ENCODE measurements at places on chromosomes 2 and 18. TPM values are rescaled to one million over a fixed set of nuclear protein-coding genes. Genes with fewer than 3 reads are reported as not detected.

The SMYD1 gene
- not detected for total RNA-seq

The ASNSD1 gene
- total RNA-seq = 43.2 TPM

The RAB27B gene
- total RNA-seq = not detected

The SULT1C4 gene
- not detected for total RNA-seq

The REEP1 gene
- total RNA-seq = 0.11 TPM

The GREB1L gene
- not detected for total RNA-seq

The SLC9A2 gene
- 0.80 TPM for total RNA-seq

GRCh38 chr2:191302459-191303139, 57.4 kb downstream of the MYO1B start:
- H3K36me3 ChIP-seq = no peaks in the 10 kb centered on the region
- no peak overlapping the region for H3K4me3 ChIP-seq
- no peaks in the 10 kb centered on the region for H3K4me1 ChIP-seq
- H3K27me3 ChIP-seq = no peaks in the 10 kb centered on the region

- H3K36me3 ChIP-seq = no peaks in the 10 kb centered on the region
- peak overlapping the region; percentile 96 for H3K27ac ChIP-seq
- DNase-seq = no peak
- H3K27me3 ChIP-seq = no peaks in the 10 kb centered on the region
Observed at GRCh38 chr2:126657148-126657635, 1.2 kb downstream of the GYPC start.

GRCh38 chr18:78895207-78896001, 84.2 kb upstream of the SALL3 start:
- H3K36me3 ChIP-seq = no peaks in the 10 kb centered on the region
- H3K4me1 ChIP-seq = no peaks in the 10 kb centered on the region
- H3K27ac ChIP-seq = no peak overlapping the region
- H3K4me3 ChIP-seq = no peak overlapping the region
- H3K27me3 ChIP-seq = no peaks in the 10 kb centered on the region

DNA sequence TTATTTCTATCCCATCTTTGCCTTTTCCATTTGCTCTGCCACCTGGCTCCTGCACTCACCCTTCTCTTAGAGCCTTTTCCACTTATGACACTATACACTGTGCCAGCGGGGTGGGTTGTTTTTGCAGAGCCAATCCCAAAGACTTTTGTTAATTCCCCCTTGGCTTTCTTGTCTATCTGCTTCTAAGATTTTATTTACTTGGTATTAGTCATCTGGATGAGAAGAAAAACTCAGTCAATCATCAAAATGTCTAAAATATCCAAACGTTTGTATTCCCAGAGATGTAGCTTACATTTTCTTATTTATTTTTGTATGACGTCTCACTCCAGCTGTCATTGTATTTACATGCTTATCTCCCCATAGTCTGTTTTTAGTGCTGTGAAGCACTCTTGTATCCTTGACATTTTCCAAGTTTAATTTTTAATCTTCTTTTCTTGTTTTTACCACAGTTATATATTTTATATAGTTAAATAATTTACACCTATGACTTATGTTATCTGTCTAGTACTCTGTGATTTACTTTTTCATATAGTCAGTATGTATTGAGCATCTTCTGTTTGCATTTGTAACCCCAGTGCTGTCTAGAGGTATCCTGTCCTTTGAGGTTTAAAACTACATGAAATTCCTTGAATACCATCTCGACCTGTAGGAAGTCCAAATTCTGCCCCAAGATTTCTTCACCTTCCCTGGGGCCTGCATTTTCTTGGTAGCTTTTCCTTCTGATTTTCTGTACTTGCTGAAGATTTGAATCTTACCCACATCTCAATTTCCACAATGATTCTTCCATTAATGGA, 55.1 kb downstream of the COL4A3 start:
- DNase-seq = no peak
- H3K36me3 ChIP-seq = no peaks in the 10 kb centered on the region
- no peaks in the 10 kb centered on the region for H3K4me1 ChIP-seq
- no peaks in the 10 kb centered on the region for H3K27me3 ChIP-seq
- no peak overlapping the region for H3K4me3 ChIP-seq

GRCh38 chr2:22290302-22290701, 1094.7 kb upstream of the KLHL29 start:
- H3K27ac ChIP-seq = no peak overlapping the region
- H3K27me3 ChIP-seq = no peaks in the 10 kb centered on the region
- no peaks in the 10 kb centered on the region for H3K4me1 ChIP-seq
- DNase-seq = no peak
- H3K36me3 ChIP-seq = no peaks in the 10 kb centered on the region
- H3K4me3 ChIP-seq = no peak overlapping the region

- no peak overlapping the region for H3K4me3 ChIP-seq
- H3K36me3 ChIP-seq = no peaks in the 10 kb centered on the region
- H3K4me1 ChIP-seq = peaks cover 74% of the 10 kb centered on the region
- no peak for DNase-seq
- H3K27ac ChIP-seq = no peak overlapping the region
Observed at GRCh38 chr18:13564579-13564978, 161.8 kb downstream of the FAM210A start.

DNA sequence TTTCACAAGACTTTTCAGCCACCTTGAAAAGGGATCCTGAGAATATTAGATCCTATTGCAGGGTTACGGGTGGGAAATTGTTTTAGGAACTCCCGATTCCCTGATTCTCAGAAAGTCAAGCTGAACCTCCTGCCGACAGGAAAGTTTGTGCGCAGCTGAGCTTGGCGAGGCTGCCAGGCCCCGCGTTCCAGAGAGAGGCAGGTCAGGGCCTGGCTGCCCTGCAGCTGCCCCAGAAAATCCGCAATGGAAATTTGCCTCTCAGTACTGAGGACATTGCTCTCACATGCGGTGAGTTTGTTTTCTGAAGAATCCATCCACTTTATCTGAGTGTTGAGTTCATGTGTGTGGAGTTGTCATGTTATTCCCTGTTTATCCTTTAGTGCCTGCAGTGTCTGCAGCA, 144.2 kb downstream of the RTP5 start:
- no peak overlapping the region for H3K27ac ChIP-seq
- H3K4me3 ChIP-seq = no peak overlapping the region
- no peaks in the 10 kb centered on the region for H3K27me3 ChIP-seq
- no peaks in the 10 kb centered on the region for H3K36me3 ChIP-seq

GRCh38 chr2:169118060-169118459, 48.7 kb downstream of the DHRS9 start:
- DNase-seq = no peak
- H3K27me3 ChIP-seq = no peaks in the 10 kb centered on the region
- H3K27ac ChIP-seq = no peak overlapping the region

- no peak overlapping the region for H3K4me3 ChIP-seq
- no peaks in the 10 kb centered on the region for H3K4me1 ChIP-seq
- no peak overlapping the region for H3K27ac ChIP-seq
- DNase-seq = no peak
- no peaks in the 10 kb centered on the region for H3K27me3 ChIP-seq
- no peaks in the 10 kb centered on the region for H3K36me3 ChIP-seq
Observed at GRCh38 chr2:226233388-226233787, 566.2 kb downstream of the IRS1 start.

DNA sequence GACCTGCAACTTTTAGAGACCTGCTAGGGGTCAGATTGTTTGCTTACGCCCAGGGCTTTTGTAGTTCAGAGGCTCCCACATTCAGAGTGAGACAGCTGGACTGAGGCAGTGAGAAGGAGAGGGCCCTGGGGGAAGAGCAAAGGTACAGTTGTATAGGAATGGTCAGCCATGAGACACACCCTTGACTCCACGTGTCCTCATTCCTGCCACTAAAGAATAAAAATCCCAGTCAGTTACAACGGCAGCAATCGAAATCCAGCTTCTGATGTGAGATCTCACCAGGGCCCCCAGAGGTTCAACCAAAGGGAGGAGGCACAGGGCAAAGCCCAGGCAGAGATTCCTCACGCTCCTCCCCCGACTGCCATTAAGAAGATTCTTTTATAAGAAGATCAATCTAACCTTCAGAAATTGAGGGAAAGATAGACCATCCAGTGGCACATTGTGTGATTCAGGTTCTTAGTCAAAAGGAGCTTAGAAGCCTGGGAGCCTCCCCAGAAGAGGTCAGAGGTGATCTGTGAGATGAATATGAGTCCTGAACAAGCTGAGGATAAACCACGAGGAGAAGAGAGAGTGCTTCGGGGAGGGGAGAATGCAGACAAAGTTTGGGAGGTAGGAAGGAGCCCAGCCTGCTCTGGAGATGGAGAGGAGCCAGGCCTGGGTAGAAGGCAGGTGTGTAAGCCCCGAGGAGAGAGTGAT, 317.0 kb downstream of the CYP26B1 start:
- peaks cover 1% of the 10 kb centered on the region for H3K27me3 ChIP-seq
- no peak overlapping the region for H3K4me3 ChIP-seq
- no peaks in the 10 kb centered on the region for H3K4me1 ChIP-seq

DNA sequence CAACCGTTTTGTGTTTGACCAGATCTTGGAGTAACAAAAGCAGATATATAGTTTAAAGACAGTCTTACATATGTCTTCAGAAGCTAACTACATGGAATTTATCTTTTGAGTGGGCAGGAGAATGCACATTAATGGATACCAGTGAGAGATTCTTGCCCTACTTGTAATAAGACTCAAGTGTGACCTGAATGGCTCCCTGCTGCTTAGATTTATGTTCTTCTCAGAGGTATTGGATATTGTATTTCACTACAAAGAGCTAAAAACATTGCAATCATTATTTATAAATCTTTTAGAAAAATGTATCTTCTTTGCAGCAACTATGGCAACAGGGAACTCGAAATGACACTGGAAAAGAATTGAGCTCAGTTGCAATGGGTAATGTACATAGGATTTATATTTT, 227.7 kb downstream of the LRRTM4 start:
- H3K4me1 ChIP-seq = no peaks in the 10 kb centered on the region
- H3K27me3 ChIP-seq = no peaks in the 10 kb centered on the region
- no peak overlapping the region for H3K27ac ChIP-seq
- H3K36me3 ChIP-seq = no peaks in the 10 kb centered on the region

GRCh38 chr2:155412598-155412997, 714.1 kb downstream of the KCNJ3 start:
- no peaks in the 10 kb centered on the region for H3K4me1 ChIP-seq
- H3K4me3 ChIP-seq = no peak overlapping the region
- no peak overlapping the region for H3K27ac ChIP-seq
- no peaks in the 10 kb centered on the region for H3K36me3 ChIP-seq
- no peaks in the 10 kb centered on the region for H3K27me3 ChIP-seq
- DNase-seq = peak; percentile 41

DNA sequence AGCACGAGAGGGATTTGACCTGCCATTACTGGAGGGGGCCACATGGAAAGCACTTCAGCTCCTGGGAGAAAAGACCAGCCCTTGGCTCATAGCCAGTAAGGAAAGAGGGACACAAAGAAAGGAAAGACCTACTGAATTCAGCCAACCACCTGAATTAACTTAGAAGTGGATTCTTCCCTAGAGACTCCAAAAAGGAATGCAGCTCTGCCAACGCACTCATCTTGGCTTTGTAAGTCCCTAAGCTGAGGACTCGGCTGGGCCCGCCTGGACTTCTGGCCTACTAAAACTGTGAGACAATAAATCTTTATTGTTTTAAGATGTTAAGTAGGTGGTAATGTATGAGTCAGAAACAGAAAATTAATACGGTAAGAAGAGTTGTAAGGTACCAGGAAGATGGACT, 11.5 kb downstream of the ATF2 start:
- peaks cover 18% of the 10 kb centered on the region for H3K4me1 ChIP-seq
- H3K27ac ChIP-seq = no peak overlapping the region
- H3K36me3 ChIP-seq = peaks cover 3% of the 10 kb centered on the region

DNA sequence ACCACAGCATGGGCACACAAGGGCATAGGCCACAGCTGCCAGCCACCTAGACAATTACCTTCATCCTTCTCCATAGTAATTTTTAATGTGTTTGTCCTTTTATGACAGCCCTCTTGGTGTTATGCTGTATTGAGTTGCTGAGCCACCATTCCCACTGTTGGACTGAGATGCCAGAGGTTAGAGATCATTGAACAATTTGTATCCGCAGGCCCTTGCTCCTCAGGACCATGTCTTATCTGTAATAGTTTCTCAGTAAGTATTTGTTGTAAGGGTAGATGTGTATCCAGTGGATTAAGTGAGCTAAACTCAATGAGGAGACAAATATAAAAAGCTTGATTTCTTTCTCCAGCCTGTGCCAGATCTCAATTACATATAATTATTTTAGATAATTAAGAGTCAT, 832.8 kb upstream of the ID2 start:
- peaks cover 6% of the 10 kb centered on the region for H3K4me1 ChIP-seq
- DNase-seq = no peak
- no peak overlapping the region for H3K27ac ChIP-seq
- no peaks in the 10 kb centered on the region for H3K36me3 ChIP-seq
- no peaks in the 10 kb centered on the region for H3K27me3 ChIP-seq

DNA sequence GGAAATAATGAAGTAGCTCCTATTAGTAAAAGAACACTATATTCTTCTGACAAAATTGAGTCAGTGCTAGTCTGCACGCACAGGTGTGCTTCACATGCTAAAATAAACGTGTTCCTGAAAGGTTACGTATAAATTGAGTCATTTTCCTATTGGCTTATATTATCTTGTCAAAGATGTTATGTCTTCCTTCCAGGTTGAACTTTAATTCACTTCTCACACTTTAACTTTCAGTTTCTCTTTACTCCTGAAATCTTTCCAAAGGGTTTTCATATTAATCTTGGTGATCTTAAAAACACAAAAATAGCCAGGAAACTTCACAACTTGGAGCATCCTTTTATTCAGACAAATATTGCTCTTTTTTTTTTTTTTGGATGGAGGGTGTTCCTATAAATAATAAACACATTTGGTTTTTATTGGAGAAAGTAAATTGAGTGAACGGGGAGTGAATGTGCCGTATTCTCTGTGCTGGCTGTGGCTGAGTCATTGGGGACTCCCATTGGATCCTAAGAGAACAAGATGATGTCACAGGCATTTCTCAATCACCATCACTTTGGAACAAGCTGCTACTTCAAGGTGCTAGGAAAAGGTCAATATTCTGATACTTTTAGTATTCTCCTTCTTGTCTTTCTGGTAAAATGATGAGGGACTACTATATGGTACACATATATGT, 150.2 kb upstream of the SPATS2L start:
- no peaks in the 10 kb centered on the region for H3K36me3 ChIP-seq
- no peaks in the 10 kb centered on the region for H3K27me3 ChIP-seq
- no peaks in the 10 kb centered on the region for H3K4me1 ChIP-seq

DNA sequence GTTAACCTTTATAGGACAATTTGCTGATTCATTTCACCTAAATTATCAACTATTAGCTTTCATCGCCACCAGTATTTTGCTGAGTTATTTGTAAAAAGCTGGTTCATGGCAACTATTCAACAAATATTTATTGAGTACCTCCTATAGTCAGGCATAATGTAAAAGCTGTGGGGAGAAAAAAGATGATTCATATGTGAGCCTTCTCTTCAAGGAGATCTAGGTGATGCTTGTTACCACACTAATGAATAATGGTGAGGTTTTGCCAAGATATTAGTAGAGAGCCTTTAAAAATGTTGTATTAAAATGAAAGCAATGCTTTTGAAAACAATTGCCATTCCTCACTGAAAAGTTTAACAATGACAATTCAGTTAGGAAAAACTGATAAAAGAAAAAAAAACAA, 187.8 kb downstream of the ANKRD44 start:
- no peak for DNase-seq
- peaks cover 6% of the 10 kb centered on the region for H3K36me3 ChIP-seq
- no peaks in the 10 kb centered on the region for H3K27me3 ChIP-seq

Data from GM12878 (cell line).